ENCODE measurements at places on chromosomes 1 and 21.

GRCh38 chr1:48341221-48341620, 118.7 kb downstream of the SLC5A9 start:
- DNase-seq, result no peak

- DNase-seq, result no peak
Measured at GRCh38 chr21:14271053-14271452, 55.1 kb downstream of the RBM11 start.

GRCh38 chr1:214617246-214617645, 14.3 kb downstream of the CENPF start:
- no peak for DNase-seq

DNA sequence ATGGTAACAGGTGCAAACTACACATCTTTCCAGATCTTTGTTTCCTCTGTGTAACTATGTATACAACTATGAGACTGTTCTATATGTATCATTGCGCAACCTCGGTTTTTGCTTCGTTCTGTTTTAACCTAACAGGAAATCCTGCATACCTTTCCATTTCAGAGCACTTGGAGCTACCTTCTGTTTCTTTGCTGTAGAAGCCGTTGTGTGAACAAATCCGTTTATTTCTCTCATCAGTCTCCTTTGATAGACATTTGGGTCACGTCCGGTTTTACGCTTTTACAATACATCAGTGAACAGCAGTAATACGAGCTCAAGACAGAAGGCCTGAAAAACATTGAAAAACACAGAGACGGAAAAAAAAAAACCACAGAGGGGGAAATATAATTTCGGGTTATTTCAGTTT, 10.5 kb downstream of the ATP5IF1 start:
- peak; percentile 15 for DNase-seq

GRCh38 chr1:227749916-227750710, 14.9 kb downstream of the SNAP47 start:
- DNase-seq, result no peak
